ENCODE measurements at places on chromosomes 7 and 10.

DNA sequence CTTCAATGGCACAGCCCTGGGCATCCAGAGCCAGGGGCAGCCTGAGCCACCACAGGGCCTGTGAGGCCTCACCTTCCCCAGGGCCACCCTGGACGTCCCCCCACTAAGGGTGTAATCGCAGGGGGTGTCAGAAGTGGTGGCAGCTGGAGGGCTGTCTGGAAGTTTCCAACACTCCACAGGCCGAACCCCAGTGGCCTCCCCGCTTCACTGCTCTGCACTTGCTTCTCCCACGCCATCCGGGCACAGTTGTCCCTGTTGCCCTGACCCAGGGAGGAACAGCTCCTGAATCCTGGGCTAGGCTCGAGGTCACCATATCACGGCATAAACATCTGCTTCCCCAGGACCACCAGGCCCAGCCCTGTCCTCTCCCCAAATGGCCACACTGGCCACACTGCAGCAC is 276.6 kb downstream of the MAD1L1 start:
- no peak for DNase-seq

DNA sequence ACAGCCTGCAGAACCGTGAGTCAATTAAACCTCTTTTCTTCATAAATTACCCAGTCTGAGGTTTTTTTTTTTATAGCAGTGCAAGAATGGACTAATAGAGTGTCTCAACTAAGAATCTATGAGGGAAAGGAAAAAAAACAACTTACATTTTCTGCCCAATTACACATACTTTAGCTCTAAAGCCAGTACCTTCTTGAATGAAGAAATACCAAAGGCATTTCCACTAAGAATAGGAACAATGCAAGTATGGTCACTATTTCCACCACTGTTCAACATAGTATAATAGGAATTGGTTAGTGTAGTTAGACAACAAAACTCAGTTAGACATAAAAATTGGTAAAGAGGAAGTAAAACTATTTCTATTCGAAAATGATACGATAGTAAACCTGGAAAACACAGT is 37.6 kb downstream of the MICU1 start:
- DNase-seq, result no peak

DNA sequence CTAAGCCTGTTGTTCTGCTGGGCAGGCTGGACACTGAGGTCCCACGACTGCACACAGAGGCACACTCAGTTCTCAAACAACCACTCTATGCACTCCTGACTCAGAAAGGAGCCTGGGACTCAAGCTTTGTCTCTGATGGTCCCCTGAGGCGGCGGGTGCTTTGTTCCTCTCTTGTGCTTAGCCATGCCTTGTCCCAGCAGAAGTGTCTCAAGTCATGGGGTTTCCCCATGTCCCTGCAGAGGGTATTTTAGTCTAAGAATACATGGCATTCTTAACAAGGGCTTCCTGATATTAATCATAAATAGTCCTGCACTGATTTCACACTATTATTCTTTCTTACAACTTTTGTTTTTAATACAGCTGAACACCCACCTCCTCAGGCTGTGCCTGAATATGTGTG is 72.5 kb downstream of the CXCL12 start:
- DNase-seq, result peak; percentile 9

- no peak for DNase-seq
Measured at GRCh38 chr7:105102557-105103352, 88.8 kb downstream of the KMT2E start.
